ENCODE measurements at places on chromosomes 5 and 9. TPM values are rescaled to one million over a fixed set of nuclear protein-coding genes. Genes with fewer than 3 reads are reported as not detected.

Gene GAPVD1
- total RNA-seq, result 16.4 TPM

Gene PRDM12
- 0.08 TPM for total RNA-seq

Gene MTX3
- total RNA-seq, result 5.2 TPM

Gene HNRNPK
- 173 TPM for total RNA-seq

Gene IL3
- not detected for total RNA-seq

Gene GABRA1
- not detected for total RNA-seq

Gene PAEP
- total RNA-seq, result not detected

Gene LCN10
- 0.15 TPM for total RNA-seq

Gene ORM1
- 19,737 TPM for total RNA-seq

Gene NTRK2
- total RNA-seq, result 0.38 TPM

Gene SCGB3A2
- total RNA-seq, result not detected

Gene LECT2
- 6.5 TPM for total RNA-seq

Gene CDO1
- total RNA-seq, result 130 TPM

Gene MRPL22
- 23.0 TPM for total RNA-seq

Gene TXNDC8
- total RNA-seq, result not detected

Gene NSUN2
- 26.4 TPM for total RNA-seq

Gene SNX18
- 22.3 TPM for total RNA-seq

Gene IFNA2
- not detected for total RNA-seq

Gene LCN9
- not detected for total RNA-seq

Gene GDA
- 43.2 TPM for total RNA-seq

Gene OSMR
- 4.4 TPM for total RNA-seq

Gene CACNA1B
- total RNA-seq, result not detected

Measured in left lobe of liver (tissue), 2 donors.